ENCODE measurements at places on chromosomes 7 and 10. TPM values are rescaled to one million over a fixed set of nuclear protein-coding genes. Genes with fewer than 3 reads are reported as not detected.

GRCh38 chr7:141754939-141755338, 9.0 kb upstream of the TAS2R3 start:
- DNase-seq: peak; percentile 39

DNA sequence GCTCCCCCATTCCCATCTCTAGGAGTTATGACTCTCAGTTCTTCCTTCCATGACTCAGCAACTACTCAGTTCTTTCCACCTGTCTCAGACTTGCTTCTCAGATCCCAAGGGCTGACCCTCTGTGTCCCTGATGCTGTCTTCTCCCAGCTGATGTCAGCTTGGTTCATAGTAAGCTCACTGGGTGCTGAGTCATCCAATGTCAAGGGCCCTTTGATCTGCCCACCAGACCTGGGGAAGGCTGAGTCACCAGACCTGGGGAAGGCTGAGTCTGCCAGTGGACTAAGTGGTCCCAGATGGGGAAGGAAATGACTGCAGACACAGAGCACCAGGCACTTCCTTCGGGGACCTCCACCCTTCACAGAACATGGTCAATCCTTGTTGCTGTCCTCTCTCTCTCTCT, 76.1 kb upstream of the ZEB1 start:
- DNase-seq: peak; percentile 17

The LEP gene
- not detected for total RNA-seq

DNA sequence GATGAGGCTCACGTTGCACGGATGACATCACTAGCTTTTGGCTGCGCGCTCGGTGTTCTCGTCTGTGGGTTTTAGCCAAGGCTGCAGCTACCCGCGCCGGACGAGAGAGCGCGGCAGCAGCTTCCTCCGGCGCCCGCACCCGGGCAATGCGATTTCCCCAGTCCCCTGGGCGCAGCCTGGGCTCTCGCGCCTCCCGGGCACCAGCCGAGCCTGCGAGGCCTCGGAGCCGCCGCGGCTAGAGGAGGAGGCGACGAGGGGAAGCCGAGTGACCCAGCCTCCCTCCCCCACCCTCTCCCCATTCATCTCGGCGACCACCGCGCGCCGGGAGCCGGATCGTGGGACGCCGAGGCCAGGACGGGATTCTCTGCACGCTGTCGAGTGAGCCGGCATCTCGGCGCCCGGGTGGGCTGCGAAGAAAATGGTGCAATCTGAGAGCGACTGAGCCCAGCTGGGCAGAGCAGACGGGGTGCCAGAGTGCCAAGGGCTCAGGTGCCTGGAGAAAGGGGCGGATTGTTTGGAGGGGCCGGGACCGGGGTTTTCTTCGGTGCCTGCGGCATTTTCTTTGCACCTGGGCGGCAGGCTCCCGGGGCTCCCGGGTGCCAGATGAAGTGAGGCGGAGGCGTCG, 1.2 kb upstream of the TMEM178B start:
- no peak for DNase-seq

The CREB5 gene
- 4.7 TPM for total RNA-seq

DNA sequence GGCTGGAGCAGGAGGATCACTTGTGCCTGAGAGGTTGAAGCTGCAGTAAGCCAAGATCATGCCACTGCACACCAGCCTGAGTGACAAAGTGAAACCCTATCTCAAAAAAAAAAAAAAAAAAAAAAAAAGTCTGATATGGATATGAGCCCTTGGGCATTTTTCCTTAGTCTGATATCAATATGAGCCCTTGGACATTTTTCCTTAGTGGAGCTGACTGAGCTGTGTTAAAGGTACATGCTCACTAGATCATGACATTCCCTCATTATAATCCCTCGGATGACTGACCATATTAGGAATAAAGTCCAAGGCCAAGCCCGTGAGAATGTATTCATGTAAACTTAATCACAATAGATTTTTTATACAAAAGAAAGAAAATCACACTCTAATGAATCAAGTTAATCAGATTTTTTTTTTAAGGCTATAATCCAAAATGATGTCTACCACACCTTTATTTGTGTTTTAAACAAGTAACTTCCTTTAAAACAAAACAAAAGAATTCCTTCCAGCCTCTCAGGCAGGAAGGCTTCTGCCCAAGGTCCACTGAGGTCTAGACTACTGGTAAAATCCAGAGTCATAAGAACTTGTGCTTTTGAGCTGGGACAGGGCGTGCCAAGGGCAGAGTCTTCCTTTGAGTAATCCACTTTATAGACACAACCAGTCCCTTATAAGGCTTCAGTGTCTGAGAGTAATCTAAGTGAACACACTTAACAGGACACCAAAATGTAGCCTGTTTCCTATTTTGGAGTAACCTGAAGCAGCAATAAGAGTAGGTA, 5.5 kb downstream of the PPA1 start:
- no peak for DNase-seq

DNA sequence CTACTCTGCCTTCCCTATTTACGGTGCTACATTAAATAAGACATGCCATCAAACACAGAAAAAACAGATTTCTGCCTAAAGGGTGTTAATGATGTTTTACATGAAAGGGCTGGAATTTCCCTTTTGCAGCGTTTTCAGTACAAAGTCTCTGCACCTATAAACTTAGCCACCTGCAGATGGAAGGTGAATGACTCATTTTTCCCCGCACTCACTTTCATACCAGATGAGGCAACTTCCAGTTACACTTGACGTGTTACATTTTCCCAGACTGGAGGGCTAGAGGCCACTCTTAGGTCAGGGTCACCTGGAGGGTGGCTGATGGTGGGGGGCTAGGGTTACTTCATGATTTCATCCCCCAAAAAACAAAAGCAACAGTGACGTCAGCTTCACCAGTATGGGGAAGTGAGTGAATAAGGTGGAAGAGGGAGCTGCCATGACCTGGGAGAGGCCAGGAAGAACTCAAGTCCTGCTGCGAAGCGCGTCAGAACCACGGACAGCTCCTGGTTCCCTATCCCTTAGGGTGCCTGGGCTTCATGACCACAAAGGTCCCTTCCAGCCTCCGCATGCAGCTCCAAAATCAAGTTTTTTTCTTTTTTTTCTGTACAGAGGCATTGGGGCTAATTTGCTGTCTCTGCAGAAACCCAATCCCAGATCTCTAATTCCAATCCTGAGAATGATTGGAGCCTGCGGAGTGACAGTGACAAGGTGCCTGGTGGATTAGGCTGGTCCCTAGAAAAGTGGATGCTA, 94.0 kb downstream of the ADARB2 start:
- no peak for DNase-seq

The LLCFC1 gene
- not detected for total RNA-seq

DNA sequence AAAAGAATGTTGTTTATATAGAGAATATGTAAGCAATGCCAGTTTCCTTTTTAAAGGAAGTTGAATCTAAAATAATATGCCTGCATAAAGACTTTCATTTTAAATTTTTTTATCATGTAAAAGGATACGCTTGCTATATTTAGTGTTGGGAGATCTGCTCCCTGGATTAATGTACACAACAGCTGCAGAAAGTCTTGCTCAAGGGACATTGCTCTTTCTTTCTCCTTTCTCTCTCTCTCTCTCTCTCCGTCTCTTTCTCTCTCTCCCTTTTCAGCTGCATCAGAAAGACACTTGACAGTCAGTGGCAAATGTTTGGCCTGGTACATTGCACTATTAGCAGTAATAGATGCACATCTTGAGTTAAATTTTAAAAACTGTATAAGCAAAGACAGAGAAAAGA, 739 bp downstream of the MYPN start:
- no peak for DNase-seq

Data from dermis microvascular lymphatic vessel endothelial cell (primary cell).